Fibroblast of gingiva (primary cell): ENCODE measurements at places on chromosomes 12 and 14.

- peak; percentile 33 for DNase-seq
Observed at GRCh38 chr14:103014466-103015228, 42.7 kb downstream of the CDC42BPB start.

DNA sequence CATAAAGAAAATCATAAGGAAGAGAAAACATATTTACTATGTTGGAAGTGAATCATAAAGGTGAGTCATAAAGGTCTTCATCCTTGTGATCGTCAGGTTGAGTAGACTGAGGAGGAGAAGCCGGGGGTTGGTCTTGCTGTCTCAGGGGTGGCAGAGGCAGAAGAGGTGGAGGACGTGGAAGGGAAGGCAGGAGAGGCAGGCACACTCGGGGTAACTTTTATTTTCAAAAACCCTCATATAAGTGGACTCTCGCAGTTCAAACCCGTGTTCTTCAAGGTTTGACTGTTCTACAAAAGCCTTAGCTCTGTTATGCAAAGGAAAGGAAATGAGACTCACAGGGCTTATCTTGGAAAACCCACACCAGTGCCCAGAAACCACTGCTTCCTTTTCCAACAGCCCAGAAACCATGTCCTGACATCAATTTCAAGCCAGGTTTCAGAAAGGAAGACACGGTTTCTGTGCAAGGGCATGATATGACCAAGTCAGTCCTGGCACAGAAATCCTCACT, 14.0 kb downstream of the SMCO2 start:
- no peak for DNase-seq

DNA sequence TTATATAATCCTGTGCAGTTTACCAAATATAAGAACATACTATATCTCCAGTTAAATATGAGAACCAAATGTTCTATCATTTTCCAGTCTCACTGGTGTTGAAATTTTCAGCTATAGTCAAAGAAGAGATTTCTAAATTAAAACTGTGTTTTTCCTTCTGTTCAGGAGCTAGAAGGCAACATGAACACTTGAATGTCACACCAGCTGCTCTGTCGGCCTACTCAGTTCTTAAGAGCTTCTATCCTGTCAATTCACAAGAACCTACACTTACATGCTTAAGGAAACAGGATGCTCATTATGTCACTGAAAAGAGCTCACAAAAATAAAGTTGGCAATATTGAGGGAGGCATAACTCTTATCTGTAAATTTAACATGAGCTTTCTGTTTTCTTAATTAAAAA, 43.1 kb downstream of the ATP2B1 start:
- DNase-seq = no peak

DNA sequence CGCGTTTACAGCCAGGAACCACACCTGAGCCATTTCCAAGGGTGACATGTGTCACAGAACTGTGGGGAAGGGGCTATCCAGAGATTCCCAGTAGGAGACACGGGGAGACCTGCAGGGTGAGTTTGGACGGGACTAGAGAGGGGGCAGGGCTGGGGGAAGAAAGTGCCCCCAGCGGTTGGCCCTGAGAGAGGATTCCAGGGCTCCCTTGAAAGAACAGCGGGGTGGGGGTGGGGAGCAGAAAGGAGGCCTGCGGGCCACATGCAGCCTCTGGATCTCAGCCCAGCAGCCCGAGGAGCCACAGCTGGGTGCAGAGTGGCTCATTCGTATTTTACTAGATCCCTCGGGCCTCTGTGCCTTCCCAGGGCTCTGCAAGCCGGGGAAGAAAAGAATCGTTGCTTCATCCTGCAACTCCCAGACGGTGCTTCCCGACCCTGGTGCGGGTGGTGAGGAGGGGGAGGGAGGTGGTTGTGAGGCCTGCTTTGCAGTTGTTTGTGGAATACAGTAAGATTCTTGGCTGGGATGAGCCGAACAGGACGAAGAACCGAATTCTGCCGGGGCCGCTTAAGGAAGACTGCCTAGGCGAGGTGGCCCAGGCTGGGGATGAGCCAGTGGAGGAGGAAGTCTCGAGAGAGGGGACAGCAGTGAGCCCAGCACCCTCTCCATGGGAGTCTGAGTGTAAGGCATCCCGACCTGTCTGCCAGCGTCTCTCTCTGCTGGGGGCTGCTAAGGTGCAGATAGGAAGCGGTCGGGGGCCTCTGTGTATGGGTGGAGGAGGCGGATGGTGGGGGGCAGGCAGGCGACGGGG, 36.1 kb upstream of the ANKRD9 start:
- DNase-seq = peak; percentile 48

DNA sequence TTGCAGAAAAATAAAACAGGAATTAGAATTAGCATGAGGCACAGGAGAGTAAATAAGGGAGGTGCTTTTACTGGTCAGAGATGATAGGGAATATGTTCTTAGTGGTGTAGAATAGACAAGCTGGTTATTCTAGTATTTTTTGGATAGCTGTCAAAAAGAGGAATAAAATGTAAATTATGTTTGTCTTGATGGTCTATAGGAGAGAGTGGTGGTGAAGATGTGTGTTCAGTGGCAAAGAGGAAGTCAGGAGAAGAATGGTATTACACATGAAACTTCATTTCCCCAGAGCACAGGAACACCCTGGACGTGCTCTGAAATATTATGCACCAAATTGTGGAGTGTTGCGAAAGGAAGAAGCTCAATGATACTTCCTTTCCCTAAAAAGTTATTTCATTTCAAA, 27.8 kb downstream of the MUCL1 start:
- no peak for DNase-seq
